Stimulated activated CD4-positive, alpha-beta T cell treated with anti-CD3 and anti-CD28 coated beads, TNF-alpha, amount 100 ng/mL, for 24 hours (primary cell): ENCODE measurements at places on chromosomes 3 and 15.

- no peak for DNase-seq
Observed at GRCh38 chr15:67121644-67122605, 56.5 kb downstream of the SMAD3 start.

- no peak for DNase-seq
Observed at GRCh38 chr15:67140078-67140833, 74.9 kb downstream of the SMAD3 start.

DNA sequence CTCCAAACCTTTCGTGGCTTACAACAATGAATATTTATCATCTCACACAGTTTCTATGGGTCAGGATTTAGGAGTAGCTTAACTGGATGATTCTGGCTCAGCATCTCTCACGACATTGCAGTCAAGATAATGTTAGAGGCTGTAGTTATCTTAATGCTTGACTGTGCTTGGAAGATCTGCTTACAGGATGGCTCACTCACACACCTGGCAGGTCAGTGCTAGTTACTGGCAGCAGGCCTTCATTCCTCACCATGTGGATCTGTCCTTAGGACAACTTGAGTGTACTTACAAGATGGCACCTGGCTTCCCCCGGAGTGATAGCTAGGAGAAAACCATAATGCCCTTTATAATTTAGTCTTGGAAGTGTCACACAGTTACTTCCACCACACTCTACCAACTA, 32.8 kb upstream of the OXTR start:
- DNase-seq, result no peak

DNA sequence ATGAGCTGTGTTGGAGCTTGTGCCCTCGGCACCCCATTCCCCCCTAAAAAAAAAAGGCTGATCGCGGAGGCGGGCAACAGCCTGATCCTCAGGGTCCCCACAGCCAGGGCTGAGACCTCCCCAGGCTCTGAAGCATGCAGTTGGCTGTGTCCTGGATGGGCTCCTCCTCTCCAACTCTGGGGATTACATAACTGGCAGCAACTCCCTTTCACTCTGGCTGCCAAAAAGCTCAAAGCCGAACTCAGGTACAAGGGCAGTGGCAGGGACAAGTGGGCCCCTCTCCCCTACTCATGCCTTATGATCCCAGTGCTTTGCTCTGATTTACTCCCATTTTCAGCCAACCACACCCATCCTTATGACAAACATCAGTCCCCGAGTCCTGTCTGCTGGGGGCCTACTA, 18.3 kb downstream of the TPRA1 start:
- DNase-seq, result no peak

DNA sequence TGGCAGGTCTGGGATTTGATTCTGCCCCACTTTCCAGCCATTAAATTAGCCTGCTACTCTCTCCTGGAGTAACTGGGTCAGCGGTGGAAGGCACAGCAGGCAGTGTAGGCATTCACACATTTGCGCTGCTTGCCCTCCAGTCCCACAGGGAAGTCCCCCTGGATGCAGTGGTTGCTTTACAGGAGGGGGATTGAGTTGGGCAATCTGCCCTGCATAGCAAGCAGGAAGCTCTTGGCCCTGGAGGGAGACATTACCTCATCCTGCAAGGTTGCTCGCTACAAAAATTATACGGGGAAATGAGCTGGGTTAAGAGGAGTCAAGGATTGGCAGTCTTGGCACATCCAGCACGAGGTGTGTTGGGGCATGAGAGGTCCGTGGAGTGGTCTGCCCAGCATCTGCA, 14.8 kb downstream of the MCM2 start:
- DNase-seq, result no peak

- peak; percentile 23 for DNase-seq
Observed at GRCh38 chr3:101518421-101518871, 5.4 kb upstream of the SENP7 start.

GRCh38 chr3:45067941-45068340, 41.8 kb downstream of the CLEC3B start:
- no peak for DNase-seq

DNA sequence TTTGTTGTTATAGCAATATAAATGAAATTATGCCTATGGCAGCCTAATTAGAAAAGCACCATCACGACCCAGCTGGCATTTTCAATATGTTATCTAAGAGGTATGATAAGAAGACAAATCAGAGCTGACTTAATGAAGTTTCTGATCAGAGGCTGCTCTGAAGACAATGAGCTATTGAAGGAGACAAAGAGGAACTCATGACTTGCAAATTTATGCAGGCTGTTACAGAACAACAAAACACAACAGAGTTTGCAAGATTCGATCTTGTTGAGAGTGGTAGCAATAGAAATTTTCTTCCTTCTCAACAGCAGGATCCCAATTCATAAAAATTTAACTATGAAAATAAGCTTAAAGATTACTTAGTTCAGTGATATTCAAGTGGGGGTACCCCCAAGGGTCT, 7.7 kb downstream of the CCDC54 start:
- no peak for DNase-seq

DNA sequence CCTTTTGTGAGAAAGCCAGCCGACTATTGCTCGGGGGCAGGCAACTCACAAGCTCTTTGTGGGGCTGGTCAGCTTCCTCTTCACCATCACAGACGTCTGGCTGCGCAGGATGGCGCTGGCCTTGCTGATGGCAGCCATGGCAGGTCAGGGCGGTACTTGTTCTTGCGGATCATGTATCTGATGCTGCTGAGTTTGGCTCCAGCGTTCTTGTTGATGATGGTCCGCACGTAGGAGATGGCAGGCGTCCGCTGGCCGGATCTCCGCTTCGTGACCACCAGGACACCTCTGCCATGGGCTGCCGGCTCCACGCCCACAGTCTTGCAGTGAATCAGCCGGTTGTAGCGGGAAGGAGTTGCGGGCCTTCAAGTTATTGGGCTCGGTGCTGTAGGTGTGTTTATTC, 67.9 kb upstream of the SLC7A14 start:
- no peak for DNase-seq

DNA sequence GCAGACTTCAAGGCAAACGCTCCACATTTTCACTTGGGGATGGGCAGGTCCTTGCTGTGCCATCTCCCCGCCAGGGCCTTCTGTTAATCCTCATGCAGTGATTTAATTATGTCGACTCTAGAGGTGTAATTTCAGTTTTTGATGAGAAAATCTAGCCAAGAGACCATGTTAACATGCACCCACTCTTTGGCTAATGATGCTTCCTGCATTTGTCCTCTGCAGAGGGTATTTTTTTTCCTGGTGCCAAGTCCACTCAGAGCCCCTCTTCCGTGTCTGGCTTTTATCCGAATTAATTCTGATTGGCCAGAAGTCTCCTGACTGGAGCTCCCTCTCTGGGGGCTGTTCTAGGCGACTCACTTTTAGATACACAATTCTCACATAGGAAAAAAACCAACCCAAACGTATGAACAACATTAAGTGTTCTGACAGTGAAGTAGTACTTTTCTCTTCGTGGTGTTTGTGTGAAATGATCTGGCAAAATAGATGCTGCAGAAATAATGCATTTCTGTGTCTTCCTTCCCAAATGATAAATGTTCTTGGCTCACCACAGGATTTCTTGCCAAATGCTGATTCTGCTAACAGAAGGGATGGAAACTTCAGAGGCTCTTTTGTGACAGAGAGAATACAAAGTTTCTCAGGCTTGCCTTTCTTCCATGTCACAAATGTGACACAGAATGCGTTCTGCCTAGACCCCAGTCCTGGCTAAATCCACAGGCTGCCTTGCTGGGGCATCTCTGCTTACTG, 190.0 kb downstream of the CACNA2D3 start:
- no peak for DNase-seq

DNA sequence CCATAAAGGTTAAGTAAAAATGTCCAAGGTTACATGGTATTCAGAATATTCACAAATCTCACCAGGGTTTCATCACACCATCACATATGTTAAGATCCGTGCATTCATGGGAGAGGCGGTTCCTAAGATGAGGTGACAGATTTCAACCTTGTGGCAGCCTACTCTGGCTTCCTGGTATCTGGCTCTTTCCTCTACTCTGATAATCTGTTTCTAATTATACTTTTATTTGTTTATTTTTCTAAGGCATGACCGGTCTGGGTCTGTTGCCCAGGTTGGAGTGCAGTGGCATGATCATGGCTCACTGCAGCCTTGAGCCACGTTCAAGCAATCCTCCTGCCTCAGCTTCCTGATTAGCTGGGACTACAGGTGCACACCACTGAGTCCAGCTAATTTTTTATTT, 34.4 kb downstream of the RAF1 start:
- DNase-seq, result no peak

GRCh38 chr15:58465866-58466517, 34.2 kb downstream of the LIPC start:
- no peak for DNase-seq

DNA sequence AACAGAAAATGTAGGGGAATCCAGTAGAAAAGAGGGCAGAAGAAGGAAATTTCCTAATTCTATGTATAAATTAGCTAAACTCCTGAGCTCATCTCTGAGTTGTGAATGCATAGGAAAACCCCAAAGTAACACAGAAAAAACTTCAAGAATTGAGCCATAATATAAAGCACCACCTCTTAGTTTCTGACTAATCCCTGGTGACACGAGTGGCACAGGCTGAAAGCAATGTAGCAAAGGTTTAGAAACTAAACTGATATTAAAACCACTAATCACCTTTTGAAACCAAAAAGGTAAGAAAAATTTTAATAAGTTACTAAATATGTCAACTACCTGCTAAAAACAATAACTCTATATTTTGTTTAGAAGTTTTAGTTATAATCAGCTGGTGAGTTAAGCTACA, 255.6 kb upstream of the NECTIN3 start:
- no peak for DNase-seq

DNA sequence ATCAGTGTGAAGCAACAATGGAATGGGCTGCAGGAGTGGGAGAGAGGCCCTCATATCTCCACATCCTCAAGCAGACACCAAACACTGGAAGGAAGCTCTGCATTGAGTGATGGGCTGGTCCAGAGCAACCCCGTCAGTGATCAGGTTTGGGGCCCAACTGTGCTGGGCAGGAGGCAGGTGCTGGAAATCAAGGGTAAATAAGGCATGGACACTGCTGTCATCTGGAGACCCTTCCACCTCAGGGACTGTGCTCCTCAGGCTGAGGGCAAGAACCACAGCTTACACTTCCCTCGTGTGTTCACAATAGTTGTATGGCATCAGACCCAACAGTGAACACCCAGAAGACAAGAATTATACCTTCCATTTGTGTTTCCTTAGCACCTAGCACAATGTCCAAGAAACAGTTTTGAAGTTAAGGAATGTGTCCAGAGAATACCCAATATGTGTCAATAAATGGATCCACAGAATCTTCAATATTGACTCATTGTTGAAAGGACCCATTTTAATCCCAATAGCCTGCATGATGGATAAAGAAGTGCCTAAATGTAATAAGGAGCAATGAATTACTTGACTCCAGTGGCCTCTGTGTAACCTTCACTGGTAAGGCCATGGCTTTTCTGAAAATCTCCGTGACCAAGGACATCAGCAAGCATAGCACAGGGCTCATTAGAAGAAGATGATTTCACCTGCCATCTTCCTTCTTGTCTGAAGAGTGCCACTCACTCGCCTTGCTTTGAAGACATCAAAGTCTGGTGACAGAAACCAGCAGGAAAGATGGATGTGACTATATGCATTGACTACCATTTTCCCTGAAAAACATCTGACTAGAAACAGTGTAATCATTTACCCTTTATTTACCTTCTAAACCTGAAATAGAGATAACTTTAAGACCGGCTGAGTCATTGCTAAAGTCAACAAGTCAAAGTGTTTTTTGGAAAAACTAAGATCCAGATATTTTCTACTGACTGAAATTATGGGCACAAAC, 7.0 kb upstream of the AHSG start:
- DNase-seq, result no peak

DNA sequence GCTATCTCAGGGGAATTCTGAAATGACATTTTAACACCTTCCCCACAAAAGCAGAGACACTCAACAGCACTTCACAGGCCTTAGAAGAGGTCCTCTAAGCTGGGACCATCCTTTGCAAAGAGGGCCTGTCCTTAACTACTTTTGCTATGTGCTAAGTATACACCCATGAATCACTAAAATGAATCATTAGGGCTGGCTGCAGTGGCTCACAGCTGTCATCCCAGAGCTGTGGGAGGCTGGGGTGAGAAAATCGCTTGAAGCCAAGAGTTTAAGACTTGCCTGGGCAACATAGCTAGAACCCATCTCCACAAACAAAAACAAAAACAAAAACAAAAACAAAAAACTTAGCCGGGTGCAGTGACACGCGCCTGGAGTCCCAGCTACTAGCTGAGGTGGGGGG, 53.9 kb upstream of the MELTF start:
- no peak for DNase-seq

DNA sequence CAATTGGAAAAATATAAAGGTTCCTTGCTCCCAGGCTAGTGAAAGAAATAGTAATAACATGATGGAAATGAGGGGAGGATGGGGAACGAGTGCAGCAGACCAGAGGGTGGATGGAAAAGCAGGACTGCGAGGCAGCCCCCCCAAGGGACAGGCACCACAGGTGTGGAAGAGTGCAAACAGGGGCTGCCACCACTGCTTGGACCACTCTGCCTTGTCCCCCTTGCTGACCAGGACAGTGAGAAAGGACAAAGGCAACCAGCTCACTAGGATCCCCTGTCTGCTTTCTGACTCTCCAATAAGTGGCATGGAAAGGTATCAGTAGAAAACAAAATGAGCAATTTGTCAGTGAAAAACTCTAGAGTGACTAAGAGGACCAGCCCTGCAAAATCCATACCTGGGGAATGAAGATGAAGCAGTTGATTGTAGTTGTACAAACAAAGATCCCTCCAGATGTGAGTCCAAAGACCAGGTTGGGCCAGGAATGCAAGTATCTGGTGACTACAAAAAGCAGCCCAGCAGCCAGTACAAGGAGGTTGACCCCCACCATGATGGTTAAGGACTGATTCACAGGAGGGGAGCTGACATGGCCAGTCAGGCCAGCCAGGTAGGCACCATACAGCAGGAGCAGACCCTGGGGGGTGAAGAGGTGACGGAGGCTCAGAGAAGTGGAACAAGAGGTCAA, 86.6 kb upstream of the GSK3B start:
- DNase-seq, result no peak

GRCh38 chr3:28575746-28576613, 227.4 kb upstream of the AZI2 start:
- DNase-seq, result no peak

DNA sequence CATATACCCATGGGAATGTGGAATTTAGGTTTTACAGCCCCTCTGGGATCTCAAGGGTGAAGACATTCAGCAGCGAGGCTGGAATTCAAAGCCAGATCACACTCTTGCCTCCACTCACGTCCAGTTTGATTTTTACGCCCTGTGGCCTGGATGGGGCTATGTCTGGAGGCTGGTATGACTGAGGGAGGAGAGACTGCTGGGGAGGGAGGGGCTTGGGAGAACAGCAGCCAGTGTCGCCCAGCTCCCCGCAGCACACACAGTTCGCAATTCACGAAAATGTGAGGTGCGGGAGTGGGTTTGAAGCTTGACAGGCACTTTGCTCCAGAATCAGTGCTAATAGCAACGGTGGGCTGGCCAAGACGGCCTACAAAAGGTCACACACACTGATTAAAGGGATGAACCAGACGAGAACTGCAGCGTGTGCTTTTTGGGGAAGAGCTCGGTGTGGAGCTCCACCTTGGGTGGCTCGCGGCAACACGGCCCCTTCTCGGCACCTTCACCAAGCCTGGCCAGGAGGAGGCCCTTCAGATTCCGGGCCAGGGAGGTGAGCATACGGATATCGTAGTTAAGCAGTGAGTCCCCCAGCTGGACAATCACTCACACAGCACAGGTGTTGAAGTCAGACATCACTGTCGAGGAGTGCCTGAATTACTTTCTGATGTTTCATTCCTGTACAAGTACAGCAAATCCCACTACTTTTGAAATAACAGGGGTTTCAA, 16.4 kb downstream of the EHD4 start:
- no peak for DNase-seq

- DNase-seq, result no peak
Observed at GRCh38 chr3:15973940-15974339, 176.2 kb upstream of the ANKRD28 start.
